G401 (cell line): ENCODE measurements at places on chromosomes 12 and 14.

DNA sequence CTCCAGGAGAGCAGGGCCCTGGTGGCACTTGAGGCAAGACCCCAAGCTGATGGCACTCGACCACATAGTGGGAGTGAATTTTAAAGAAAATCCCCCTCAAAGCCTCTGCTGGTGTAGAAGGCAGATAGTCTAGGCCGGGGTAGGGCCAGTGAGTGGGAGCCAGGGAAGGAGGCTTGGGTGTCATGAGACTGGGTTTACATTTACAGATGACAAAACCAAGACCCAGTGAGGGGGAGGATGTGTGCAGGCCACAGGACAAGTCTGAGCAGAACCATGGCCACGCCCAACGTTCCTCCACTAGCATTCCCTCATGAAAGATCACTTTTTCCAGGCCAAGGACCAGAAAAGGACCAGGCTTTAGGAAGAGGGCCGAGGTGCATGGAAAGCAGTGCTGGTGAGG lies 42.0 kb downstream of the EVL start:
- no peak for DNase-seq

GRCh38 chr12:28497889-28498411 lies 307.7 kb downstream of the CCDC91 start:
- no peak for DNase-seq

DNA sequence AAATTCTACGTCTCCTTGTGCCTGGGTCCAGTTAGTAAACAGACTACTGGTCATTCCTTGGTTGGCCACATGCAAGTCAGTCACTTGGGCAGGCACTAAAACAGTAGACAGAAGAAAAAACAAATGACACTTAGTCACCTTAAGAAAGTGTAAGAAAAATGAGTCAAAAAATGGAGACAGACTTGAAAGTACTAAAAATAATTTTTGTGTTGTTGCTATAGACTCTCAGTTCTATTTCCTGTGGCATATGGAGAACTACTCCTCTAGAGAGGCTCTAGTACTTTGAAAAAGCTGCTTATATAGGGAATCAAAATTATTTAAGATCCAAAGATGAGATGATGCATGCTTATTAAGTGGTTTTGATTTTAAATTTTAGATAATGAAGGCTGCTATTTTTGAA lies 56.0 kb downstream of the PTPRB start:
- no peak for DNase-seq

DNA sequence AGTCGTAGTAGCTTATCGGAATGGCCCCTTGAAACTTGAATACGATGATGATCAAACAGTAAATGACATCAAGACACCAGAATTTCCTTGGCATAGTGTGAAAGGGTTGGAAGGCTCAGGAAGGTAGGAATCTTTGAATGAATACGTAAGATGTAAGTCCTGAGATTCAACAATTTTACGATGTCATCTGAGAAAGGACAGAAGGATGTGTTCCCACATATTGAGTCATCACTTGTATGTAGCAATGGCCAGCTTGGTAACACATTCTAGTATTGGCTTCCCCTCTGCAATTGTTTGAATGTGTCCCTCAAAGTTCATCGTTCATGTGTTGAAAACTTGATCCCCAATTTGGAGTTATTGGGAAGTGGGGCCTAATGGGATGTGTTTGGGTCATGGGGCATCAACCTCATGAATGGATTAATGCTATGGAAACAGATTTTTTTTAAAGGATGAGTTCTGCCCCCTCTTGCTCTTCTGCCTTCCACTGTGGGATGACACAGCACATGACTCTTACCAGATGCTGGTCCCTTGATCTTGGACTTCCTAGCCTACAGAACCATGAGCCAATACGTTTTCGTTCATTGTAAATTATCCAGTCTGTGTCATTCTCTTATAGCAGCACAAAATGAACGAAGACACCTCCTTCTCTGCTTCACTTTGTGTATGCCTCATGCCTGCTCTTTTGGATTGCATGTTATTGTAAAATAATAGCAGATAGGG lies 284.6 kb downstream of the BCAT1 start:
- DNase-seq, result no peak

- DNase-seq, result no peak
These were observed 75.7 kb downstream of the HSD17B6 start for GRCh38 chr12:56838621-56839488.

- DNase-seq, result no peak
These were observed 261.0 kb downstream of the DACT1 start for GRCh38 chr14:58898655-58899316.

DNA sequence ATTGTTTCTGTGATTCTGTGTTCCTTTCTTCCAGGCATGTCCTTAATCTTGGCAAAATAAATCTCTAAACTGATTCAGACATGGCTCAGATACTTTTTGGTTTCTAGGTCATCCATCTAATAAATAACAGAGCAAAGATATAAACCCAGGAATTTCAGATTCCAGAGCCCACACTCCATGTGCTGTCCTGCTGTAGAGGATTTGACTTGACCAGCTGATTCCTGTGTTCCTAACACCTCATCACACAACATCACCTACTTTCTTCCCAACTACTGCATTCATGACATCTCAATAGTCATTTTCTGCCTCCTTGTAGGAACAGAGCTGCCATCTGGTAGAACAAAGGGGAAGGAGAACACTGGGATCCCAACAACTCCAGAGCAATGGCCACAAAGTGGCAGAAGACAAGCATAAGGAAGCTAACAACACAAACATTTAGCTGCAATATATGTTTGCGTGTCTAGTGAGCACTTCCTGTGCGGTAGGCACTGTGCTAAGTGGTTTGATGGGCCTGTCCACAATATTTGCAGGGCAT lies 91.9 kb upstream of the OVCH1 start:
- DNase-seq, result no peak

DNA sequence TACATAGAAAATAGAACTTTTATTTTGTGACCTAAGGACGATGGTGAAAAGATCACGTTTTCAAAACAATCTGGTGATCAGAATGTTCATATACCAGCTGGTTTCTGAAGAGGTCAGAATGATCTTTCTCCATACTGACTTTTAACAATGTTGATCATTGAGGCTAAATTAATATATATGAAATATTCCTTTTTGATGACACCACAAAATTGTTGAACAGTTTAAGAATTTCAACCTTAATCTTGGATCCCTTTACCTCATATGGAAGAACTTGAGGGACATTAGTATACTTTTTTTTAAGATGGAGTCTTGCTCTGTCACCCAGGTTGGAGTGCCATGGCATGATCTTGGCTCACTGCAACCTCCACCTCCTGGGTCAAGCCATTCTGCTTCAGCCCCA lies 2.8 kb upstream of the REP15 start:
- DNase-seq, result no peak

GRCh38 chr12:85374981-85375380 lies 95.0 kb downstream of the ALX1 start:
- no peak for DNase-seq

DNA sequence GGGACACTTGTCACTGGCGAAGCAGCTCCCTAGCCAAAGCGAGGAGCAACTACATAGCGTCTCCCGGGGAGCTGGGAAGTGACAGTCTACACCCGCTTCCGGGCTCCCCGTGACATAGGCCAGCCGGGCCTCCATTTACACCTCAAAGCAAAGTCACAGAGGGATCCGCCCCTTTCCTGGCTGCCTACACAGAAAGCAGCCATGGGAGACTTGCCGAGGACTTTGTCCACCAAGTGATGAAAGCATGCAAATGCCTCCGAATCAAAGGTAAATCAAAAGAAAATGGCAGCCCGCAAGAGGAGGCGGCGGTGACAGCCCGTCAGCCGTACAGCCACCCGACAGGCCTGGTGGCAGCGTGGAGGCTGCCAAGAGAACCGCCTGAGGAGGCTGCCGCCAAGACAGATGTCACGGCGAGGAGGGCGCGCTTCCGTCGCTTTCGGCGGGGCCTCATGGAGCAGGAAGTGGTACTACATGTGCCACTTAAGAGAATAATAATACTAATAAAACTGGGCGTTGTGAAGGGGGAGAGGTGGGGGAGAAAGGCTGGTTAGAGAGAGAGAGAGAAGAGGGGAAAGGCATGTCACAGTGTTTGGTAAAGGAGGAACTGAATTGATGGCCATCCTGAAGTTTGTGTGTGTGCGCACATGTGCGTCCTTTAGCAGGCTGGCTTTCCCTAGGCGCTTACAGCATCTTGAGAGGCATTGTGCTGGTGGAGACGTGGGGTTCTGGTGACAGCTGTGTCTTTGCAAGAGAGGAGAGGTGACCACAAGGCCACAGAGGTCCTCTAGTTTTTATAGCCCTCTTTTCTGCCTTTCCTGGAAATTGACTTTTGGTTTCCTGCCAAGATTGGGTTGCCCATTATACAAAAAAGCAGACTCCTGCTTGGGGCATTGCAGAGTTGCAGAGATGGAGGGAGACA lies 661.7 kb downstream of the VRK1 start:
- DNase-seq, result peak; percentile 1

DNA sequence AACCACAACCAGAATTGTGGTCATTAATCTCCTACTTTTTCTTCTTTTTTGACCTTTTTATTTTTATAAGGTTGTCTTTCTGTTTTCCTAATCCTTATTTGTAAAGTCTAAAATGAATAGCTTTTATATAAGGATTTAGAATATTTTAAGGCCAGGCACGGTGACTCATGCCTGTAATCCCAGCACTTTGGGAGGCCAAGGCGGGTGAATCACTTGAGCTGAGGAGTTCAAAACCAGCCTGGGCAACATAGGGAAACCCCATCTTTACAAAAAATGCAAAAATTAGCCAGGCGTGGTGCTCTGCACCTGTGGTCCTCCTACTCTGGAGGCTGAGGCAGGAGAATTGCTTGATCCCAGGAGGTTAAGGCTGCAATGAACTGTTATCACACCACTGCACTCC lies 55.1 kb downstream of the IFT81 start:
- DNase-seq, result no peak

DNA sequence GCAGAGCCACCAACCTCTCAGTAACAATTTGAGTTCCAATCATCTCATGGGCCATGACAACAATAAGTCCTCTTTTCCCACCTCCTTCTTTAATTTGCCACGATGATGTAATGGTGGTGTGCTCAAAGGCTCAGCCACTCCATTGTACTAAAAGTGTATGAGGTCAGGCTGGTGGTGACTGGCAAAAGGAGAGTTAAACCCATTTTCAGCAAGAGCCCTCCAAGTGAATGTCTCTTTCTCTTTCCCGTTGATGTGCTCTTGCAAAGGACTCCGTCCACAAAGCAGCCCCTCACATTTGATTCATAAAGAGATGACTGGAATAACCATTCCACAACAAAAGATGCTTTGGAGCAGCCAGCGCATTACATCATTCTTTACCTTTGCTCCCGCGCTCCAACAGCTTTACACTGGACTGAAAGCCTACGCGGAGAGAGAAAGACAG lies 41.6 kb downstream of the DUSP16 start:
- DNase-seq, result no peak

DNA sequence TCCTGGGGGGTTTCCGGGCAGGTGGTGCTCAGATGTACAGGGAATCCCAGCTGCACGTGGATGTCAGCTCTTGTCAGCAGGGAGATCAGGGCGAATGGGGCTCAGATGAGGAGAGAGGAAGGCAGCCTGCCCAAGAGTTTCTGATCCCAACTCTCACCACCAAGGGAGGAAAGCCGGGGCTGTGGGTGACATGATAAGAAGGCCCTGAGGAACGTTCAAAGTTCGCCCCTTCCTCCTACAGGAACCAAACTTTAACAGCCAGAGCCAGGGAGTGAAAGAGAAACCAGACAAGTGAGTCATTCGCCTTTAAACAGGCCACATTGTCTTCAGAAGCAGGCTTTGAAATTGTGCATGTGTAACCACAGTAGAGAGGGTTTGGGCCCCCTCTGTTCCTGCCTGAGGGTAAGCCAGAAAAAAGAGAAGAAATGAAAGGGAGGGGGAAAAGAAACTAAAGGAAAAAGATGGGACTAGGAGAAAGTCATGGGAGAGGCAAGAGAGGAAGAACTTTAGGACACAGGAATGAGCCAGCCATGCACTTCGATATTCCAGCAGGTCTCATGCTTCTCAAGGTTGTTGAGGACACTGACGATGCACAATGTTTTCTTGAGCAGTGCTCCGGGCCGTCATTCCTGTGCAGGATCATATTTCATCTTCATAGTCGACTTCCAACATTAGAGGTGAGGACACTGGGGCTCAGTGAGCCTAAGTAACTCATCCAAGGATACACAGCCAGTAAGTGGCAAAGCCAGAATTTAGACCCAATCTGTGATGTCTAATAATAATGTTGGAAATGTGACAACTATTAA lies 691.4 kb upstream of the TBX3 start:
- DNase-seq, result no peak

- peak; percentile 69 for DNase-seq
These were observed 138.5 kb downstream of the FUT8 start for GRCh38 chr14:65550779-65551643.

GRCh38 chr12:120090626-120091295 lies 25.8 kb downstream of the RAB35 start:
- DNase-seq, result peak; percentile 21

- no peak for DNase-seq
These were observed 36.7 kb upstream of the GPATCH2L start for GRCh38 chr14:76115010-76115422.

- DNase-seq, result no peak
These were observed 70.8 kb upstream of the SRSF5 start for GRCh38 chr14:69696204-69696527.

DNA sequence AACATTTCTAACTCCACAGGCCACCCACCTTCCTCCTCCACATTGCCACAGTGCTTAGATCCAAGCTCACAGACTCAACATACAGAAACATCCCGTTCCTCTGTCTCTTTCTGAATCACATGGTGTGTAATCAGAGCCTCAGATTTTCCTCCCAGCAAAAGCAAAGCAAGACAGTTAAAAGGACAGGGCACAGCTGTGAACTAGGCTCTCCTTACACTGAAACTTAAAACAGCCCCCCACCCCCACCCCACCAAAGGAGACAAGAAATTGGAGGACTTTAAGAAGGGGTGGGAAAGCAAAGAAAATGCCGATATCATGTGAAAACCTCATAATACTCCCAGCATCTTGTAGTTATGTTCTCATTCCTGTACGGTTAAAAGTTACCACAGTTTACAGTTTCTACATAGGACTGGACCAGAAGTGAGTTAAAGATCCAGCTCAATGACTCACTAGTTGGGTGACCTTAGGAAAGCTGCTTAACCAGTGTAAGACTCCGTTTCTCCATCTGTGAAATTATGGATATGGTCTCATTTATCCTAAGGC lies 4.8 kb downstream of the YBX3 start:
- DNase-seq, result no peak

- no peak for DNase-seq
These were observed 11.5 kb downstream of the TCL1B start for GRCh38 chr14:95697764-95698163.
